ENCODE measurements at places on chromosomes 1 and 21.

DNA sequence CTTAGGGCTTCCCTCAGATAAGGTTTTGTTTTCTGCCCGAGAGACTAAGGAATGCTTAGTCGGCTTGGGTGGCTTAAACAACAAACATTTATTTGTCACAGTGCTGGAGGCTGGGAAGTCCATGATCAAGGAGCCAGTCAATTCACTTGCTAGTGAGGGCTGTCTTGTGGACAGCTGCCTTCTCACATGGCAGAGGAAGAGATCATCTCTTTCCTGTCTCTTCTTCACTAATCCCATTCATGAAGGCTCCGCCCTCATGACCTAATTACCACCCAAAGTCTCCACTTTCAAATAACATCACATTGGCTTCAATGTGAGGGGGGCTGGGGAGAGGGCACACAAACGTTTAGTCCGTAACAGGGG, 50.5 kb upstream of the IL12RB2 start:
- DNase-seq, result no peak

DNA sequence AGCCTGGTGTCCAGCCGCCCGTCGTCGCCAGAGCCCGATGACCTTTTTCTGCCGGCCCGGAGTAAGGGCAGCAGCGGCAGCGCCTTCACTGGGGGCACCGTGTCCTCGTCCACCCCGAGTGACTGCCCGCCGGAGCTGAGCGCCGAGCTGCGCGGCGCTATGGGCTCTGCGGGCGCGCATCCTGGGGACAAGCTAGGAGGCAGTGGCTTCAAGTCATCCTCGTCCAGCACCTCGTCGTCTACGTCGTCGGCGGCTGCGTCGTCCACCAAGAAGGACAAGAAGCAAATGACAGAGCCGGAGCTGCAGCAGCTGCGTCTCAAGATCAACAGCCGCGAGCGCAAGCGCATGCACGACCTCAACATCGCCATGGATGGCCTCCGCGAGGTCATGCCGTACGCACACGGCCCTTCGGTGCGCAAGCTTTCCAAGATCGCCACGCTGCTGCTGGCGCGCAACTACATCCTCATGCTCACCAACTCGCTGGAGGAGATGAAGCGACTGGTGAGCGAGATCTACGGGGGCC, 1.2 kb downstream of the OLIG2 start:
- no peak for DNase-seq

GRCh38 chr1:14693949-14694348, 95.5 kb downstream of the KAZN start:
- no peak for DNase-seq

- DNase-seq, result no peak
Measured at GRCh38 chr1:17161137-17161740, 42.0 kb upstream of the PADI2 start.

DNA sequence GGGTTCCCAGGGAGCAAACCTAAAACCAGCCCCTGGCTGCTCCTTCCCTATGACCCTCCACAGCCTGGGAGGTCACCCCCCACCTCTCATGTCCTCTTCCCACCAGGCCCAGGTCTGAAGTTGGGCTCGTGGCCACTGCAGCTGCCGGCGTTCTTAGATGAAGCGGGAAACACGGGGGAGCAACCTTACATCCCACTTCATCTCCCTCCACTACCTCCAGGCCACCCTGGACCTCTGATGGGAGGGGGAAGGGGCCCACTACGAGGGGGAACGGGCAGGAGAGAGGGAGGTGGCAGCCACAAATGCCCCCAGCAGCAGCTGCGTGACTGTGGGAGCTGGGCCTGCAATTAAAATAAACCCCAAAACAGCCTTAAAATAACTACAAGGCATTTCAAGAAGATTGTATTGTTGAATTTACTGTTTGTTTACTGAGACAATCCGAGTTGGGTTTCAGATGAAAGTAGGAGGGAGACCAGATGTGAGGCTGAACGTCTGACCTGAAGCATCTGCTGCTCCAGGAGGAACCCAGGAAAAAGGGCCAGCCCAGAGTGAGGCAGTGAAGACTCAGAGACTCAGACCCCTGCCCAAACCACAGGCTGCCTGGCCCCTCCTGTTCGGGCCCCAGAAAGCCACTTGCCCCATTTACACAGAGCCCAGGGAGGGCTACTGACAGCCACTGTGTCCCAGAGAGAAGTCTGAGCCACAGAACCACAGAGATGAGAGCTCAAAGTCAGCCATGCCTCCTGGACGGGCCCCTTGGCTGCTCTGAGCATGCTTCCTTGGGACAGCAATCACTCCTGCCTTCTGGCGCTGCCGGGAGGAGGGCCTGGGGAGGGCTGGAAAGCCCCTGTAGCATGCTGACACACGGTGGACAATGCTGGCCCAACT, 59.8 kb downstream of the GLIS1 start:
- no peak for DNase-seq

DNA sequence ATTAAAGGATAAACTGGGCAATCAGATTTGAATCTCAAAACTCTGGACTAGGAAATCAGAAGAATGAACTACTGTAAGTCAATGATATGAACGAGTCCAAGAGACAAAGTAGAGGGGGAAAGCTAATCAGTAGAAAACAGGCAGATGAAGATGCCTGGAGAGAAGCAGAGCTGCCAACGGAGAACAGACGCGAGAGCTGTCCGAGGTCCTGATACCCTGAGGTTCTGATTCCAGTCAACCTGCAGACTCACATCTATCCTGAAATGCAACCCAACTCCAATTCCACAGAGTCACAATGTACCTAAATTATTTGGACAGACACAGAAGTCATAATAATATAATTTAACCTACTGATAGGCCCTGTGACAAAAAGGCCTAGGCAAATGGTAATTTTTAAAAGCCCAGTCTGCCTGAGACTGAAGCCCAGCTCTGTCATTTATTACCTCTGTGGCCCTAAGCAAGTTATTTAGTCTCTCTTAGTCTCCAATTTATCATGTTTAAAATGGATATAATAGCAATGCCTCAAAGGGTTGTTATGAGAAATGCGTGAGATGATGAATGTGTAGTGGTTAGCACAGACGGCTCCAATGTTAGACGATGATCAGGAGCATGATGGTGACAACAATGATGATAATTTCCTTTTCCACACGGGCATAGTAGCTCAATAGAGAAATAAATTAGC, 33.4 kb downstream of the RGS7 start:
- no peak for DNase-seq

GRCh38 chr1:201603613-201604232, 64.8 kb downstream of the NAV1 start:
- no peak for DNase-seq

- no peak for DNase-seq
Measured at GRCh38 chr21:25904044-25904695, 169.4 kb downstream of the GABPA start.

- DNase-seq, result no peak
Measured at GRCh38 chr1:212982430-212983152, 32.2 kb downstream of the VASH2 start.

DNA sequence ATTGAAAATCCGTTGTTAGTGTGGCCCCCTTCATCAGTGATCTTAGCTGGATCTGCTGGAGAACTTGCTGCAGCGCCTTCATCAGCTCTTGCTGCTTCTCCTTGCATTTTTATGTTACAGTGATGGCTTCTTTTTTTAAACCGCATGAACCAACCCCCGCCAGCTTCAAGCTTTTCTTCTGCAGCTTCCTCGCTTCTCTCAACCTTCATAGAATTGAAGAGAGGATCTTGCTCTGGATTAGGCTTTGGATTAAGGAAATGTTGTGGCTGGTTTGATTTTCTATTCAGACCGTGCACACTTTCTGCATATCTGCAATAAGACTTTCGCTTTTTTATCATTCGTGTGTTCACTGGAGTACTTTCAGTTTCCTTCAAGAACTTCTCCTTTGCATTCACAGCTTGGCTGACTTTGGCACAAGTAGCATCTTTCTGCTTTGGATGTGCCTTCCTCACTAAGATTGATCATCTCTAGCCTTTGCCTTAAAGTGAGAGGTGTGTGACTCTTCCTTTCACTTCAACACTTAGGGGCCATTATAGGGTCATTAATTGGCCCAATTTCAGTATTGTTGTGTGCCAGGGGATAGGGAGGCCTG, 13.1 kb downstream of the RNF187 start:
- no peak for DNase-seq

DNA sequence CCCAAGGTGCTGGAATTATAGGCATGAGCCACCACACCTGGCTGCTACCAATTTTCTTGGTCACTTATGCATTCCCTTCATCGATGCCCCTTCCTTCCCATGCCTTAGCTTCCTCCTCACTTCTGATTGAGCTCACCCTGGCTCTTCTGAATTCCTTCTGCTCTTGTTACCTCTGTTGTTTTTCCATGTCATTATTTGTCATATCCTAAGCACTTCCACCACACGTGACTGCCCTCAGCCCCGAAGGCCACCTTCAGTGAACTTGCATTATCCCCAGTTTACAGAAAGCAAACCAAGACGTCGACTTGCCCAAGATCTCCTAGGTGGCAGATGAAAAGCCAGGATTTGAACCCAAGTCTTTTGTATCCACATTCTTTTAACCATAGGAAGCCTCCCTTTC, 30.7 kb downstream of the CA6 start:
- no peak for DNase-seq

- peak; percentile 34 for DNase-seq
Measured at GRCh38 chr1:109640285-109640865, 15.5 kb upstream of the GSTM4 start.

DNA sequence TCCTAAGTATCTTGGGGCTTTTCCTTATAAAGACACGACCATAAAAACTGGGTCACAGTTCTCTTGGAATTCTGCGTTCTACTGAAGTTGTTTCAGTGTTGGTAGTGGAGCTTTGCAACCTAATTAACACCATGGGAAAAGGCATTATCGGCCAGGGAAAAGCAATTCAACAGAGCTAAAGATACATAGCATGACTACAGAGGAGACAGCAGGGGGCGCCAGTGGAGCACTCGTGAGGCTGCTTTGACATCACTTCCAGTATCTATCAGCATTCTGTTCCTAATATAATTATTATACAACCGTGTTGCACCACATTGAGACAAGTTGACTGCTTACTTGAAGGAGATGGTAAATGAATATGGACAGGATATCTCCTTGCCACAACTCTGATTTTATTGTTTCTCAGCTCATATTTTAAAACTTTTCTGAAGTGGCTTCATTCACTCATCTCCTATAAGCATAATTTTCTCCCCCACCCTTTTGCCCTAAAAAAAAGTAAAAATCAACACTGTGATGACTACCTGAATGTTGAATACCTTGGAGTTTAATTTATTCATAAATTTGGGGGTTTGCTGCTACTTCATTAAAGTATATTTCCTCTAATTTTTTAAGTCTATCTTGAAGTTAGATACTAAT, 39.4 kb downstream of the ZP4 start:
- DNase-seq, result no peak

DNA sequence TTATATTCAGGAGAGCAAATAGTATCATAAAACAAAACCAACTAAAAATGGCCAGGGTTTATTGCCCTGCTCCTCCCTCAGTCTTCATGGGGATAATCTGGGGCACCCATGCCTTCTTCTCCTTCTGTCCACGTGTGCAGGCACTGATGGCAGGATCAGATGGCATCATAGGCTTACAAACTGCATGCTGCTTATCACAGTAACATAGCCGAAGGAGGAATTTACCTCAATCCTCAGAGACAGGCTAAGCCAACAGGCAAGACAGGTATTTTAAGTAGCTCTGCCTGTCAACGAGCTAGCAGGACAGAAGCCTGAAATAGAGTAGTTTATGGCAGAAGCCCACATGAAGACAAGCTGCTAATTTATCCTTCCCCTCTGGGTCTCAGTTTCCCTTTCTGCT, 9.4 kb downstream of the LAMB3 start:
- DNase-seq, result no peak
